ENCODE measurements at places on chromosomes 16 and 17.

GRCh38 chr17:82429824-82430223, 11.4 kb upstream of the OGFOD3 start:
- no peak for DNase-seq

DNA sequence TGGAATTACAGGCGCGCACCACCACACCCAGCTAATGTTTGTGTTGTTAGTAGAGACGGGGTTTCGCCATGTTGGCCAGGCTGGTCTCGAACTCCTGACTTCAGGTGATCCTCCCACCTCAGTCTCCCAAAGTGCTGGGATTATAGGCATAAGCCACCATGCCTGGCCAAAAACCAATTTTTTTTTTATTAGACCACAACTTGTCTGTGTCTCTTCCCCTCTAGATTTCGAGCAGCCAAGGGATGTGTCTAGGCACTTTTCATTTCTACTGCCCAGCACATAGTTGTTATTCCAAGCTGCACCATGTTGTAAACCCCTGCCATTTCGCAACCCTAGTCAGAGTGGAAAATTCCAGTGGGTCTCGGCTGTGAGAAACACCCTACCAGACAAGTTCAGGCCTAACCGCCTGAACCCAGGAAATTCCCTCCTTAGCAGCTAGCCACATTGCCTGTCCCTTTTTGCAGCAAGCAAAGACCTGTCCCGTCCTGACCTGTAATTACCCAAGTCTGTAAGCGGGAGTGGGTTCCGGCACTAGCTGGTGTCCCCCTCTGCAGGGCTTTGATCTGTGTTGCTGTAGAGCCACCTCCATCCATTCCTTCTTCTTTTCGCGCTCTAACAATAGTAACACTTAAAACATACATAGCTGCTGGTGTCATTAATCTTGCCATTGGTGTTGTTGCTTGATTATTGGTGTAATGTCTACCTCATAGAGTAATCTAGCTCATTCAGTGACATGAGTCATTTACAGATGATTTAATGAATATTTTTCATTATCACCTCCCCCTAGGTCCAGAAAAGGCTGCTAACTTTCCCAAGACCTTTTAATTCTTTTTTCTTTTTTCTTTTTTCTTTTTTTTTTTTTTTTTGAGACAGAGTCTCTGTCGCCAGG, 77.3 kb upstream of the ATF7IP2 start:
- DNase-seq, result no peak

GRCh38 chr17:48618256-48618896, 3.3 kb upstream of the HOXB8 start:
- peak; percentile 62 for DNase-seq

- DNase-seq, result peak; percentile 3
These were observed 118.2 kb upstream of the KCNJ18 start for GRCh38 chr17:21573961-21574610.

DNA sequence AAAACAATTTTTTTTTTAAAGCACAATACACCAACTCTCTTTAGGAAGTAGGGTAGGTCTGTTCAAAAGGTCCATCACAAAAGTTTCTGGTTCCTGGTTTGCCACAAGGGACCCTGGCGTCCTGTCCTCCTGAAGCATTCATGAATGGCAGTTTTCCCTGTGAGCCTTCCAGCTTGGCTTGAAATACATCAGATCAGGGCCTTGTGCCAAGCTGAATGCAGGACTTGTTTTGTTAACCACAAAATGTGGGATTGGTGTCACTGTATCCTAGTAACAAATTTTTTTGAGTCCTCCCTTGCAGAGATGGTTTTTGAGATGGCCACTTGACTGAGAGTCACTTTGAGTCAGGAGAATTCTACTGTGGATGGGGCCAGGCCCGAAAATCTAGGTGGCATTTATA, 3.9 kb downstream of the GNAO1 start:
- DNase-seq, result no peak

GRCh38 chr17:17671369-17672129, 9.7 kb upstream of the RAI1 start:
- no peak for DNase-seq

DNA sequence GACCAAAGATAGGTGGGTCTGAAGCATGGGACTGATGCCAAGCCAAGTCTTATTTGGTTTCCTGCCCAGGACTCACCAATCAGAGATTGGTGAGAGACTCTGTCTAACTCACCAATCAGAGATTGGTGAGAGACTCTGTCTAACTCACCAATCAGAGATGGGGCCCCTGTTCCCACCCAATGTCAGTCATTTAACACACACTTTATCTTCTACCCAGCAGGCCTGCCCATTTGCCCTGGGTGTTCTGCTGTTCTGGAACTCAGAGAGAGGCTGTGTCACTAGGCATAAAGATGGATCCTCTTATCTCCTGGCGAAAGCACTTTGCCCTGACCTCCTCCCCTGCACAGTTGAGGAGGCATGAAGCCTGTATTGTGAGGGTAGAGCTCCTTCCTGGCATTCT, 5.4 kb upstream of the RHOT1 start:
- no peak for DNase-seq

GRCh38 chr17:41523787-41524186, 4.3 kb downstream of the KRT19 start:
- DNase-seq, result no peak

GRCh38 chr16:89114159-89114981, 20.7 kb downstream of the ACSF3 start:
- no peak for DNase-seq

GRCh38 chr16:50246299-50247122, 19.8 kb upstream of the ADCY7 start:
- no peak for DNase-seq

- DNase-seq, result no peak
These were observed 36.0 kb downstream of the CHD9 start for GRCh38 chr16:53090591-53091411.

- no peak for DNase-seq
These were observed 5.7 kb upstream of the SPNS2 start for GRCh38 chr17:4492721-4493561.

DNA sequence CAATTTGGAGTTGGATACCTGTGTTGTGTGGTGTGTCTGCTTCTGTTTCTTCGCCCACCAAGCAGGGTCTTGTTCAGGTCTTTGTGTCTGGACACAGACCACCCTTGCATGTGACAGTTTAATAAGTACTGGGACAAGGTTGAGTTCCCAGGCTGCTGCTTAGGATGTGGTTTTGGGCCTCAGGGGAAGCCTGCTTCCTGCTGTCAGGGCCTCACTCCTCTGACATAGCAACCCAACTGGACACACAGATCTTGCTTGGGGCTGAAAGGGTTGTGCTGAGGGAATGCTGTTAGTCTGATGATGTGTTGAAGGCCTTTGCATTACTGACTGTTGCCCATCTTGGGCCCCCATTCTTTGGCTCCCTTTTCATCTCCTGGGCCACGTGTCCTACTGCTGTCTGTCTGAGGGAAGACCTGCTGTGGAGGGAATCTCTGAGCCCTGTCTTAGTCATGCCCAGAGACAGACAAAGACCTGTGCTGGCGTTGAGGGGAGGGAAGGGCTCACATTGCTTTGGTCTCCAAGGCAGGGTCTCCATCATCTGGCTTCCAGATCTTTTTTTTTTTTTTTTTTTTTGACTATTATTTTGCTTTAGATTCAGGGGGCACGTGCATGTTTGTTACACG, 4.7 kb upstream of the TGFB1I1 start:
- DNase-seq, result no peak

DNA sequence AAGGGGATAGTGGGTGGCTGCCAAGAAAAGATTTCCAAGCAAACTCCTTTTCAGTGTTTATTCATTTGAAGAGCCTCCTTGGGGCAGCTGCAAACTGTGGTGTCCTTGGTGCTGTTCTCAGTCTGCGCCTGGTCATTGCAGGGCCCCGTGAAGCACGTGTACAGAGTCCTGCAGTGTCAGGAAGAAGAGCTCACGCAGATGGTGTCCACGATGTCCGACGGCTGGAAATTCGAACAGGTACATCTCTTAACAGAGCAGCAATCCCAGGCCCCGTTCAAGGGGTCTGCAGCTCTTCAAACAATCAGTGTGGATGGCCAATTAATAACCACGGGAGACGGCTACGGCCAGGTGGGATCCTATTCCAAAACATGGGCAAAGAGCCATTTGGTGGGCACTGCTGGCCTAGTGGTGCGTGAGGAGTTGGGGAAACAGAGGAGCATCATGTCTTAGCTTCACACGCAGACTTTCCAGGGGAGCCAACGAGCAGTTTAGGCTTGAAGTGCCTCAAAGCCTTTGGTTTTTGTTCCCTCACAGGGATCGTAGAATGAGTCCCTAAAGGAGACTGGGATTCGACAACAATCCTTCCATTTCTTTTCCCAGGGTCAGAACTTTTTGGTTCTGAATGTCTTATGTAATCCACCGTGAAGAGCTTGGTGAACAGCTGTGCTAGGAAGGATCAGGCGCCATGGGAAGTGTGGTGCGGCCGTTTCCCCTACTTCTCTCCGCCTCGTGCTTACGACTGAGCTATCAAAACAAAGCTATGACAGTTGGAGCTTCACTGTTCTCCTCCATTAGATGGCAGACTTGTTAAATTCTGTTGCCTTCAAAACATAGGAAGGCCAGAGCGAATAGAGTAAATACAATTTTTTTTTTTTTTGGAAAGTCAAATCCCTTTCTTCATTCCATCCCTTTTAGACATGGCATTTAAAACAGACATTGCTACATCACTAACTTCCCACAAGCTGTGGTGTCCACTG, 12.6 kb downstream of the KCTD2 start:
- no peak for DNase-seq

DNA sequence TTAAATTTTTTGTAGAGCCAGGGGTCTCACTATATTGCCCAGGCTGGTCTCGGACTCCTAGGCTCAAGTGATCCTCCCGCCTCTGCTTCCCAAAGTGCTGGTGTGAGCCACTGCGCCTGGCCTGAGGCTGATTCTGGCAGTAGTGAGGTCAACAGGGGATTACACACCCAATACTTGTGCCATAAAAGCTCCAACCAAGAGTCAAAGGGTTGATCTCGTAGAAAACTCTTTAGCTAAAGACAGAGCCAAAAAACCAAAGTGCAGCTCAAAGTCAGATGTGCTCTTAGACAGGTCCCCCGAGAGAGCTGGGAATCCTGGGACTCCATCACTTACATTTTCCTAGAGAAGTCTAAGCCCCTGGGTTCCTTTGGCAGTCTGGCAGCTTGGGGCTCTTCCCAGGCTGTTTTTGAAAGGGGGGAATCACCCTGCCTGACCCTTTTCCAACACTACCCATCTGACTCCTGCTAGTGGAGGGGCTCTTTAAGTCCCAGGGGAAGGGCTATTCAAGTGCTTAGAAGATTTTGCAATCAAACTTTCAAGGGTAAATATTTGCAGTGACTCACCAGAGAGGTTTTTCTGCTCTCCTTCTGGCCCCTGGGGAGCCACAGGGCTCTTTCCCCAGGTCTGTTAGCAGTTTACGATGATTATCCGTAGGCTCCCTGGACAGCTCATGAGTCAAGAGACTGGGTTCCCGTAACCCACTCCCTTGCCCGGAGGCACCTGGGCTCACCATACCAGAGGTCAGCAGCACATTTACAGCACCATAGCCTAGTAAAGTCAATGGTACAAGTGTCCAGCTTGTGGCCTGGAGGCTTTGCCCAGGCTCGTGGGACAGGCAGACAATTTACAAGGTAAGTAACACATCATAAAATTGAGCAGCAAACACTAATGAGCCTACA, 408.7 kb downstream of the SLC39A11 start:
- no peak for DNase-seq

DNA sequence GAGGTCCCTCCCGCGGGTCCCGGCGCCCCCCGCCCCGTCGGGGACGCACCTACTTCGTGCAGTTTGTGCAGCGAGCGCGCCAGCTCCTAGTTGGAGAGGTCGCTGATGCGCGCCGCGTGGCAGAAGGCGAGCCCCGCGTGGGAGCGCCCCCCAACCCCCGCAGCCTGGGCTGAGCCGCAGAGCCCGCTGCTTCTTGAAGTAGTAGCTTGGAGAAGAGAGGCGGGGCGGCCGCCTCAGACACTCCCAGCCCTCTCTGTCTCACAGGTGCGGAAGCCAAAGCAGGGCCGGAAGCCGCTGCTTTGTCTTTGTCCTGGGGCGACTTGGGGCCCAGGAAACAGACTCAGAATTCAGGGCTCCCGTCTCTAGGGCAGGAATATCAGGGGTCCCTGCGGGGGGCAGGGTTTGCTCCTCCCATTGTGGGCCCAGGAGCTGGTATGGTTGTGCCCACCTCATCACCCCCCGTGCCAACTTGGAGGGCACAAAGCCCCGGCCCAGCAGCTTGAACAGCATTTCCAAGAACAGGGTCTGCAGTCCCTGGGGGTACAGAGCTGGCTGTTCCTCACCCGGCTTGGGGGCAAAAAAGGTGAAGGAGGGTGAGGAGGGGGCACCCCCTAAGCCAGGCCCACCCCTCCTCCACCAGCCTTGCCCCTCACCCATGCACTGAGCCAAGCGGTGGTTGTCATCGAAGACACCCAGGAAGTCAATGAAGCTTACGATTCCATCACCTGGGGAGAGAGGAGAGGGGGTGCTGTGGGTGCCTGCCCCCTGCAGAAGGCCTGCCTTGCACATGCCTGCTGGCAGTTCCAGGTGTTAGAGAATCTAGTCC, 13.5 kb downstream of the SPATA32 start:
- DNase-seq, result no peak
